ENCODE measurements at places on chromosomes 2 and 18.

- no peak for DNase-seq
Observed at GRCh38 chr18:61954096-61954746, 61.4 kb upstream of the RNF152 start.

DNA sequence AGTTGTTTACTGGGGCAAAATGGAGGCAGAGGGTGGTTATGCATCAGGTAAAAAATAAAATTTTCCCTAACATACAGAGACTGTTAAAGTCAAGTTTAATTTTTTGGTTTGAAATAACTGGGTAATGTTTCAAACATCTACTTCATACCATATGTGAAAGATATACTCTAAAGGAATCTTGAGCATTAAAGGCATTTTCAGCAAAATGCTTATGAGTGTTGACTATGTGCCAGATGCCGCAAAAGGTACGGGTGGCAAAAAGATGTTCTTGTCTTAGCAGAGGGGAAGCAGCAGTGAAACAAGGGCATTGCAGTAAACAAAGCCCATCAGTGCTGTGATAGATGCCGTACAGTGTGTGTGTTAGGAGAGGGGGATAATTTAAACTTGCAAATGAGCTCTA is 263.1 kb upstream of the ID2 start:
- DNase-seq = no peak

DNA sequence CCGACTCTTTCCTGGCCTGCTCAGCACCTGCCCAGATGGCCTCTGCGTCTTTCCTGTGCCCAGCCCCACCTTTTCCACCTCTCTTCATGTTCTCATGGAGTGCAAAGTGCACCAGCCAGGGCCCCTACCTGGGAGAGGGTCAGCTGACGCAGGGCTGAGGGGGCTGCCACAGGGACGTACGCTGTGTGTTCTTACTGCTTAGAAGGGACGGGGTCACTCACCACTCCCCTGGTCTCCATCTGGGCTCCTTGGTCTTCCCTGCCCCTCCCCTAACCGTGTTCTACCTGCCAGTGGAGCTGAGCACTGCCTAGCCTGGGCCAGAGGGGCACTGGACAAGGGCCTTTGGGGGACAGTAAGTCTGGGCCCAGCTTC is 8.6 kb downstream of the ERFE start:
- no peak for DNase-seq

GRCh38 chr2:95025406-95026319 is at the start of gene MAL:
MAL (plus strand) TSS chr2:95025708; CDS start chr2:95025793, 85 bp downstream.
- peak; percentile 11 for DNase-seq

DNA sequence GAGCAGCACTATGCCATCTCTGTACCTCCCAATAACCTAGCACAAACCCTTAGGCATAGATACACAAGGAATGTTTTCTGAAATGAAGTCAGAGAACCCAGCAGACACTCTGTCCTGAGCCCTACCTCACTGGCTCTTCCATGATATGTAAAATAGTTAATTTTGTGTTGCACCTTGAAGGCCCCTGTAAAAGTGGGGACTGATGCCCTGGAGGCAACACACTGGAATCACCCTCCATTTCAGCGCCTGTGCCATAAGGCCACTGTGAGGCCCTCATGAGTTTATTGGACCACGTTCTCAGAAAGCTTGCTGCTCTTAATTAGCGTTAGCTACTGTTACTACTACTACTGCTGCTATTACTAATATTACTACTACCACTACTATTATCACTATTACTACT is 670.1 kb upstream of the SOX11 start:
- no peak for DNase-seq

DNA sequence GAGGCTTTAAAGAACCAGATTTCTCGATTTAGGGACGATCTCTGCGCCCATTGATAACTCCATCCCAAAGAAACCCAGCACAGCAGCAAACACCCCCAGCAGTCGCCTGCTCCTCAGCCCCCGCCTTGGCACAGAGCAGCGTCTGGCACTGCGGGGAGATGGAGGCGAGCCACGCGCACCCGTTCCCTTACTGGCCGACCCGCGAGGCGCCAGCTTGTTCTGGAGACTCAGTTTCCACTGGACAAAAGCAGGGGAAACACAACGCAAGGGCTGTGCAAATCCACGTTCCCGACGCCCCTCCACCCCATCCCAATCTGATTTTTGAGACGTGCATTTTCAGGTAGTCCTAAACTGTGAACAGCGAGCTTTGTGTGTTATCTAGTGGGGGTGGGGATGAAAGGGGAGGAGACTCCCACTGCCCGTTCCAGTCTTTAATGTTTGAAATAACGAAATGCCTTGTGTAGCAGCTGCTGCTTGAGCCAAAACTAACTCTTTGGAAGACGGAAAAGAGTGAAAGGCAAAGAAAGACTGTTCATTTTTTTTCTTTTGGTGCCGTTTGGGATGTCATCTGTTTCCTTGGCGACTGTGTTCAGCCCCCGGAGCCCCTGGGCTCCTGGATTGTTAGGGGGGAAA is 143.2 kb downstream of the MEIS1 start:
- DNase-seq = no peak

DNA sequence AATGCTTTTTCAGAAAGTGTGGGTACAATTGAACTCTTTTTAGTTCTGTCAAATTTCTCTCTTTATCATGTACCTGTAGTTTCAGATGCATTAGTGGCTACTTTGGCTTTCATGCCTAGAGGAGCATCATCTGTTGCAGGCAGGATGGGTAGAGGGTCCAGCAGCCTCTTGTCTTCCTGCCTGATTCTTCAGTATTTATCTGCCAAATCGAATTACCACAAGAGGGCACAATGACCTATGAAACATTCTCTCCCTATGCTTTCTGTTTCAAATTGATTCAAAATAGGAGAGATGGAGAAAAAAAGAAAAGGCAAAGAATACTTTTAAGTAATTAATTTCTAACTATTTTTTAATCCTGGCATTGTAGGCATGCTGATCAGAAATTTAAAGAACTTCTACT is 477.2 kb downstream of the TRIB2 start:
- DNase-seq = no peak

DNA sequence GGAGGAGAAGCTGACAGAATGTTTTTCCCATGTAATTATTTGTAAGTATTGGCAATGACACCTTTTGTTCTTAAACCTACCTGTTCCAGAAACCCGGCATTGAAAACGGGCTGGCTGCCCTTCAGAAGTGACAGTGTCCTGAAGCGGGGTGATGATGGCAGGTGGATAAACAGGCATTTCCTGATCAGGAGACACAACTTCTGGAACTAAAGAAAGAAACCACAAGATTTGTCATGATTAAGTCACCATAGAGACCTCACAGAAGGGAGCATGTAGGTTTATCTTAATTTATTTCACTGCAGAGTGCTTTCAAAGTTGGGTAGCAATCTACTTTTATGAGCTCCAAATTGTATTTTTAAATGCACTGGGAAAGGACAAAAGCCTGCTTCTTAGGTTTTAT is 43.1 kb downstream of the TTN start:
- no peak for DNase-seq

GRCh38 chr2:24893934-24894333 is 26.1 kb downstream of the ADCY3 start:
- no peak for DNase-seq

DNA sequence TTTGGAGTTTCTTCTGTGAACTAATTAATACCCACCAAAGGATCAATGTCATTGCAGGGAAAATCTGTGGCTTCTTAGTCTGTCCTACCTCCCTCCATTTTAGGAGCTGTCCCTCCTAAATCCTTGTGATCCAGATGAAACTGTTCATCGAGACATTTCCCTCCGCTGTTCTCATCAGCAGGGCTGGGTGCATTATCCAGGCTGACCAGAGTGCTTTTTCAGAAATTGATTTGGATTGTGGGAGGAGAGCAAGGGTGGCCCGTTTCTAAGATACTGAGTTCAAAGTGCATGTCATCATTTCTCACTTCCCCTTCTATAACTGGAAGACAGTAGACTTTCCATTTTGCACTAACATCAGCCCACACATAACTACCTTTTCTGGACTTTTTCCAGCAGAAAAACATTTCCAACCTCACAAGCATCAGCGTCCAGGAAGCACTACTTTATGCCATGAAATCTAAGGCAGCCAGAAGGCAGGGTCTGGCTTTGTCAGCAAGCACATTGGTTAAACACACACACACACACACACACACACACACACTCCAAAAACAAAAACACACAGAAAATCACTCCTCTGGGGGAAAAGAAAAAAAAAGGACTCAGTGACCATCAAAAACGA is 94.1 kb downstream of the ANKRD44 start:
- no peak for DNase-seq

GRCh38 chr18:79011300-79011870 is 31.8 kb downstream of the SALL3 start:
- DNase-seq = no peak

GRCh38 chr2:23751747-23752265 is 175.1 kb downstream of the ATAD2B start:
- DNase-seq = no peak

DNA sequence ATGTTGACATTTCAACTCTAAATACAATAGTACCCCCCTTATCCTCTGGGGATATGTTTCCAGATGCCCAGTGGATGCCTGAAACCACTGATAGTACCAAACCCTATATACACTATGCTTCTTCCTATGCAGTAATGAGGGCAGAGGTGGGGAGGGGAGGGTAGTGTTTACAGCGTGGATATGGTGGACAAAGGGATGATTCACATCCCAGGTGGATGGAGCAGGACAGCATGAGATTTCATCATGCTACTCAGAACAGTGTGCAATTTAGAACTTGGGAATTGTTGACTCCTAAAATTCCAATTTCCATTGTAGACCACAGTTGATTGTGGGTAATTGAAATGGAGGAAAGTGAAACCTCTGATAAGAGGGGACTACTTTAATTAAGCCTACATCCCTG is 75.4 kb downstream of the TSN start:
- no peak for DNase-seq

- peak; percentile 68 for DNase-seq
Observed at GRCh38 chr2:138501425-138502254, at the start of gene SPOPL. SPOPL (plus strand) TSS chr2:138501770; CDS start chr2:138550217, 48,447 bp downstream.

- DNase-seq = no peak
Observed at GRCh38 chr2:73027340-73027739, 44.2 kb downstream of the SFXN5 start.

DNA sequence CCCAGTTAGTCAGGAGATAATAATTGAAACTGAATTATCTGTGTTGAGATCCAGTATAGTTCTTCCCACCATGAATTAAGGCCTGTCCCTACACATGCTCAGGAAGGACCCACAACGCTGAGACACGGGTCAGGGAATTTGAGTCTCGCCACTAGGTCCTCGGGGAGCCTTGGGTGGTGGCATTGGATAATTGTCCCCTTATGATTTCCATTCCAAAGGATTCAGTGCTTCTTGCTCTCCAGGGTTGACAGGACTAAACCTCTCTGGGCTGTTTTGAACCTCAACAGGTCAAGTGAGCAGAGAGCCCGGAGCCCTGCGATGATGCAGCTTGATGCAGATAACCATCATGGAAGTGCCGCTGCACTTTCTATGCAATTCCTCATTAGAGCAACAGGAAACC is 253.7 kb upstream of the PXDN start:
- DNase-seq = no peak

DNA sequence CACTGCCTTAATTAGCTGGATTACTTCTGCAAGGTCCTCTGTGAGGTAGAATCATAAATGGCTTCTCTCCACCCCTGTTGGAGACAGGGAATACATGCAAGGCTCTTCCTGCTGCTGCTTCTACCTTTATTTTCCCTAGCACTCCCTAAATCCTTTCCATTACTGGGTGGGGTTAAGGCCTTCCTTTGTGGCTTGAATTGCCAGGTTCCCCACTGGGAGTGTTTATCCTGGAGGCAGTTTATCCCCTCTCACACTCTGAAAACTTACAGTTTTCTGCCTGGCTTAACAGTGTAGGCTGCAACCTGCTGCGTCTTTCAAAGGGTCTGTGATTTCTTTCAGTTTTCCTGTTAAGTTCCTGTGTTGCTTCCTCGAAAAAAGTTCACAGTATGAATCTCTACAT is 1062.3 kb upstream of the CRIM1 start:
- DNase-seq = no peak

DNA sequence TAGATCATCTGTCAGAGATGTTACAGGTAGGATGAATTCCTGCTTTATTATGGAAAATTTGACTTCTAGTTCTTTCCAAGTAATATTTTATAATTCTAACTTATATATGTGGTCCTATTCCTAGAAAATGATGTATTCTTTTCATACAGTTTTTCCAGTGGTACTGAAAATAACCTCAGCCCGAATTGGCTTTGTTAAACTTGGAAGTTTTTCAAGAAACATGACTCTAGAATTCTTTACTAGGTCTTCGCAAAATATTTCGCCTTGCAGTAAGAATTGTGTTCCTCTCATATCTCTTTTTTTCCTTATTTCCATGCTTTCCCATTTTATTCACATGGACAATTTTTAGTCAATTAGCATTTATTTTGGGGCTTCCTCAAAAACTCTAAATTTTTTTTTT is 60.5 kb downstream of the BMPR2 start:
- no peak for DNase-seq

DNA sequence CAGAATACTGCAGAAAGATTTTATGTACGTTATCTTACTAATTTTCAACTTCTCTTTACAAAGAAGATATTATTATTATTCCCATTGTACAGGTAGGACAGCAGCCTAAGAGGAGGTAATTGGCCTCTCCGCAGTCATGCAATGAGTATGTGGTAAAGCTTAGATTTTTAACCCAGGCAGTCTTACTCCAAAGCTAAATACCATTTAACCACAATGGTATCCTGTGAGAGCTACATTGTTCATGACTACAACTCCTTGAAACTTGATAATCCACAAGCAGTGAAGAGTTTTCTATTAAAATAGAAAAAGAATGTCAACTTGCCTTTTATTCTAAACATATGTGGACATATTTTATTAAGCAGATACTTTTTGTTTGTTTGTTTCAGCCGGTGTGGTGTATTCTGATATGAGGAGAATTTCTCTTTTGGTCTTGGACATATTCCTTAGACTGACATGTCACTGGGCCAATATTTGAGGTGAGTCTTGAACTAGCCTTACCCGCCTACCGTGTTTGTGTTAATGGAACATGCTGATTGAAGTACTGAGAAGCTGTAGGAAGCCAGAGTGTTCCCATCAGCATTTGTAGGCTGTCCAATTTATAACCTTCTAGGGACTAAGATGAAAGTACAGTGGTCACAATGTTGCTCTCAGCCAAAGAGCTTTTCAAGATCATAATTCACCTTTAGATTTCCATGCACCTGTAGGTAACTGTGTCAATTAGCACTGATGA is 293.9 kb upstream of the DCC start:
- DNase-seq = no peak
